ENCODE measurements at places on chromosomes 3 and 15.

DNA sequence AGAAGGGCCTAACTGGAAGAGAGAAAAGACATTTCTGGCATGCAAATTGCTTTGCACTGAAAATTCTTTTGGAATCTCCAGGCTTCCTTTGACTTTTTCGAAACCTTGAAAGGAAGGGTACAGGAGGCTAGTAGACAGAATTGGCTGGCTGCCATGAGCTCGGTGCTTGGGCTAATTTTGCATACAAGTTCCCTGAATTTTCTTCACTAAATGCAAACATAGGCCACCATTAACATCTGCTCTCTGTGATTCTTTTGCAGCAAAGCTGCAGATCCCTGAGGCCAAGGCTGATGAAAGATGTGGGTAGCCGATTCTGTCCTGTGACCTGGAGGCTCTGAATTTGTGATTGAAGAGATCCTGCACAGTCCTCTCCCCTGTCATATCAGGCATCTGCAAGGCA lies 247.8 kb upstream of the MCTP2 start:
- no peak for DNase-seq

- no peak for DNase-seq
Measured at GRCh38 chr3:128297401-128298138, 144.3 kb downstream of the EEFSEC start.

DNA sequence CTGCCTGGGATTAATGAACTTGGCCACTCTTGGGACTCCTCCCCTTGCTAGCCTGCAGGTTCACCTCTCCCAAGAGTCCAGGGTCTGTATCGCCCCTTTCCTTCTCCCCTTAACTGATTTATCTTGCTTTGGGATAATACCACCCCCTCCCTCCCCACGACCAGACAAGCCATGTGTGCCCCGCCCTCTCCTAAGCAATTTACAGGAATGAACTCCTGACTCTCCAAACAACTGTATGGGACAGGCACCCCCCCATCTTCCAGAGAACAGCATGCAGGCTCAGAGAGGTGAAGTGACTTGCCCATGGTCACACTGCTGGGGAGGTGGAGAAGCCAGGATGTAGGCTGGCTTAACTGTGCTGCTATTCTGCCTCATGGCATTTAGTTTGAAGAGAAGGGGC lies 46.8 kb downstream of the RGMA start:
- DNase-seq = no peak

- peak; percentile 25 for DNase-seq
Measured at GRCh38 chr3:168467115-168467714, 371.5 kb upstream of the GOLIM4 start.

GRCh38 chr3:71722693-71723092 lies 2.5 kb downstream of the EIF4E3 start:
- no peak for DNase-seq

GRCh38 chr15:80948651-80949292 lies 40.8 kb downstream of the MESD start:
- DNase-seq = no peak

DNA sequence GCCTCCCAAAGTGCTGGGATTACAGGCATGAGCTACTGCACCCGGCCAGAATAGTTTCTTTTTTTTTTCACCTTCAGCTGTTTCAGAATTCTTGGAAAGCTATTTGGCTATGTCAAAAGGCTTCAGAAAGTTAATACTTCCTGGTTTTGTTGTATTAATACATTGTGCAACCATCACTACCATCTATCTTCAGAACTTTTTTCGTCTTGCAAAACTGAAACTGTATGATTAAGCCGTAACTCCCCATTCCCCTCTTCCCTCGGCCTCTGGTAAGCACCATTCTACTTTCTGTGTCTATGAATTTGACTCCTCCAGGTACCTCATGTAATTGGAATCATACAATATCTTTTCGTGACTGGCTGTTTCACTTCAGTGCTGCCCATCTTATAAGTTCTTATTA lies 5.2 kb upstream of the NOX5 start:
- no peak for DNase-seq

DNA sequence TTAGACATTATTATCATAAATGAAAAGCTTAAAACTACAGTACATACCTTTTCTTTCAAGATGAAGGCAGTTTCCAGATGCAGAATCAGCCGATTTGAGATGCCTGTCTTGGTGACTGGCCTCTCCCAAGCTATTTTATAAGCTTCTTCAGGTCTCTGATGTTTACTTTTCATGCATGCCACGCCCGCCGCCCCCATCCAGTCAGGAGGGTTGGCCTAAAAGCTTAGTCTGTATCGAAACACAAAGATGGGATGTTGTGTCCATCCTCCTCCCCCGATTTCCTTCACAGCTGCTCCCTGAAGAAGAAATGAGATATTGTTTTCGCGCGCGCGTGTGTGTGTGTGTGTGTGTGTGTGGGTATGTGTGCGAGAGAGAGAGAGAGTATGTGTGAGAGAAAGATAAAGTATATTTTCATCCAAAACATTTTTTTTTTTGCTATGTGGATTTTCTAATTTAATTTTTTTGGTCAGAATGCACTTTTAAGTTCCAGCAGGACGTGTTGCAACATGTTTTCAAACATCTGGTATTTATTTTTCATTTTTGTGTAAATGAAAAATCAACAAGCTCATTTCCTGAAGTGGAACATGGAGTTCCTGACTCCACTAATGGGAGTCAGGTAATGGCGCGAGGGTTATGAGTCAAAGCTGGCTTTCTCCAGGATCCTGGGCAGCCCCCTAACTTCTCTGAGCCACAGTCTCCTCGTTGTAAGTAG lies at the start of gene APOD:
TSS of gene APOD (minus strand) at position 110 of the 712 bp plus-strand sequence. CDS start 4,479 bp downstream, outside the sequence.
- no peak for DNase-seq

- DNase-seq = no peak
Measured at GRCh38 chr3:138078901-138079344, 36.5 kb downstream of the DZIP1L start.

GRCh38 chr15:89899951-89900567 lies 6.3 kb upstream of the AP3S2 start:
- no peak for DNase-seq

DNA sequence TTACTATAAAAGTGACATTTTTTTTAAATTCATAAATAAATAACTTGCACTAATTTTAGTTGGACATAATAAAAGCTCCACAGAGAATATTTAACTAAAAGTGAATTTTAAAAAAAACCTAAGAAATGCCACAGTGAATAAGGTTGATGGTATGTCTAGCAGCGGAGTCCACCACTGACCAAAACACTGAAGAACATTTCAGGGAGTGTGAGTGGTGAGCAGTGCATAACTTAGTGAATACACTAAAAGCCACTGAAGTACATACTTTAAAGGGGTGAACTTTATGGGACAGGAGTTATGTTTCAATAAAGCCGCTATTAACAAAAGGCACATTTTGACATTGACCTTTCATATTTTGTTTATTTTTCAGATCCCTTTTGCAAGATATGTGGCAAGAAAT lies 32.3 kb downstream of the SRP14 start:
- DNase-seq = no peak

- no peak for DNase-seq
Measured at GRCh38 chr3:31241533-31241932, 291.2 kb upstream of the STT3B start.

- DNase-seq = no peak
Measured at GRCh38 chr15:44519537-44519936, 17.4 kb upstream of the EIF3J start.

DNA sequence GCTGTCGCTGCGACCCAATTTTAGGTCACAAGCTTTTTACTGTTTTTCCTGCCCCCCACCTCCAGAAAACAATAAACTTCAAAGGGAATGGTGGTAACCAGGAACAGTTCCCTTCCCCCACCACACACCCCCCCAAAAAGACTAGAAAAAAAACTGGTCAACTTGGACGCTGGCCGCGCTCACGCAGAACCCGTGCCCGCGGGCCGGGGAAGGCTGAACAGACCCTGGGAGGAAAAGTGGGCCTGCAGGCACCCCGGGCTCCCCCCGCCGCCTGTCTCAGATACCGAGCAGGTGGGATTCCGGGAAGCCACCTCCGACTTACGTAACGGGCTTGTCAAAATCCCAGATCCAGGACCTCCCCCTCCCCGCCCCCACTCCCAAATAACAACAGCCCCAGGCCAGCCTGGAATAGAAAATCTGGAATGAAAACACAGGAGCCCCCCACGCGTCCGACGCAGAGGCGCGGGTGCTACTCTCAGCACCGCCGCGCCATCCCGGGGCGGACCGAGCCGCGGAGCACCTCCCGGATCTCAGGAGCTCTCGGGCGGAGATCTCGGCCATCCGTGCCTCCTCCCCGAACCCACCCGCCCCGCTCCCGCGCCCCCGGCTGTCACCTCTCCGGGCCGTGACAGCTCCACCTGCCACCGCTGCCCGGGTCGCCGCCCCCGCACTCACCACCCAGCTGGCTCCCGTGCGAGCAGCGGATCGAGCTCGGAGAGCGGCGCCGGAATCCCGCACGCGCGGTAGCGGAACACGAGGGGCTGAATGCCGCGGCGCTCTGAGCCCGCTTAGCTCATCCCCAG lies 557 bp downstream of the DENND4A start:
- peak; percentile 48 for DNase-seq

DNA sequence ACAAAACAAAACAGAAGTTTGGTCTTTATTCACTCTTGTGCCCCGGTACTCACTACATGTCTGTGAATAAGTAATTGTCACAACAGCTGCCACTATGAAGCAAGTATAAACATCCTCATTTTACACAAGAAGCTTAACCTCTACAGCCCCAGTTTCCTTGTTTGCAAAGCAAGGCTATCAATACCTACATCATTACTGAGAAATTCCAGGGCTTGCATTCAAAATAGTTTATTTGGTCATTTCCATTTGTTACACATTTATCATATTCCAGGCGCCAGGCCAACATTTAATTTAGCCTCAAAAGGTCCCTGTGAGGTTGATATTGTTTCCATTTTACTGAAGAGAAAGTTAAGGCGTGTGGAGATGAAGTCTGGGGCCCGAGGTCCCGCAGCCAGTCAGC lies 161.4 kb upstream of the LRTM1 start:
- DNase-seq = no peak

- DNase-seq = no peak
Measured at GRCh38 chr15:93247466-93248121, 158.6 kb upstream of the RGMA start.

DNA sequence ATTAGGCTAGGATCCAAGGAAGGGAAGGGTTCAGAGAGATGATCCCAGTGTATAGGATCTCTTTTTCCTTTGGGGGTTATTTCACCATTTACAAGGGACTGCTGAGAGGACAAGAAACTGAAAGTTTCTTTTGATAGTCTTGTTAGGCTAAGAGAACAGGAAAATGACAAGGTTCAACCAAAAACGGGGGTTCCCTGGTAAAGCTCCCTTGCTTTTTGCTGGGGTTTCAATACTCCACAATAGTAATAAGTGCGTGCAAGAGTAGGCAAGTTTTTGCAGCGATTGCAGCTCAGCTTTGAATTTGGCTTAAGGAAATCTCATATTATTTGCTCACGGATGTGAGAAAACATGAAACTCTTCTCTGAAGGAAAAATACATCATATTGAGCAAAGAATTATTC lies 18.8 kb upstream of the SUSD5 start:
- DNase-seq = no peak

GRCh38 chr15:75348562-75349350 lies 1.9 kb downstream of the NEIL1 start:
- no peak for DNase-seq

DNA sequence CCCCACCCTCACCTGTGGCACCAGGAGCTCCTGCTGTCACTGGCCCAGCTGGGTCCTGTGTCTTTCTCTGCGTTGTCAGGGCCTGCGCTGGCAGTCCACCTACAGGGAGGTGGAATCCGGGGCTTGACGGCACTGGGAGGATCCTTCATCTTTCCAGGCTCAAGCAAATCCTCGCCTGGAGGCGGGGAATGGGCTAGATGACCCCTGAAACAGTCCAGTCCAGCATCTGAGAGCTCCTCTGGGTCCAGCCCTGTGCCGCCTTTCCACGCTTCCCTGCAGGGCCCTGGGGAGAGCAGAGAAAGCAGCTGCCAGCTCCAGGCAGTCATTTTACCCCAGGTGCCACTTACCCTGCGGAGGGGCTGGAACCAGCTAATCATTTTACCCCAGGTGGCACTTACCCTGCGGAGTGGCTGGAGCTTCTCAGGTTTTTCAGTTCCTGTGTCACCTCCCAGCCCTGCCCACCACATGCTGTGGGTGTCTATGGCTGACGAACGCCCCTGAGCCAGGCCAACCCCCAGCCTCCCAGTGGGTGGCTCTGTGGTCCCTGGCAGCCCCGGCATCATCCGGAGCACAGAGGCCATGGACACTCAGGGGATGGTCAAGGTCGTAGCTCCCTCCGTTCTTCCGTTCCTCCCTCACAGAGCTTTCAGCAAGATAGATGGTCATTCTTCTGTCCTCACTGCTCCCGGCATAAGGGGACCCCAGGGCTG lies 17.9 kb upstream of the ADIPOQ start:
- no peak for DNase-seq

DNA sequence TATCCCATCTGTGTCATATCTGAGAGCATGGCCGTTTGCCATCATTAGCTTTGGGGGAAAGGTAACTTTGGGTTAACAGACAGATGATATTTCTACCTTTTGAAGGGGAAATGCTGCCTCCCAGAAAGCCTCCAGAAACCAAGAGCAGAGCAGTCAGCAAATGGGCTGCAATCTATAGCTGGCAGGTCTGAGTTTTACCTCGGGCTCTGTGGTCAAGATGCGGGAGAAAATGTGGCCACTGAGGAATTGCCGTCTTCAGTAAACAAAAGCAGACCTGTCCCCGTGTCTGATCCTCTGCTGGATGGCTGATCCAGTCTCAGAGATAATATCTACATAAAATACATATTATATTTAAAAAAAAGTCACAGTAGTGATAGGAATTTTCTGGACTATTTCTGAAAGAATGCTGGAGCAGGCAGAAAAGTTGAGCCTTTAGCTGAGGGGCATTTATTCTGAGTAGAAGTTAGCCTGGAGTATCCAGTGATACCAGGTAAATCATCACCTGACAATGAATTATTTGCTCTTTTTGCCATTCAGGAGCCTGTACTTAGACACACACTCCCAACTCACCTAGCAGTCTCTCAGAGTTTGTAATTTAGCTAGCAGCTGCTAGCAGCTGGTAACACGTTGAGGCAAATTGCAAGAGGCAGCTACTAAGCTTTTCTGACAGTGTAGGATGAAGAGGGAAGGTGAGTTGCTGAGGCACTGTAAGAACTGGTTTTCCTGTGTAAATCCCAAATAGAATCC lies 285.3 kb upstream of the RARB start:
- no peak for DNase-seq

GRCh38 chr3:9552252-9552999 lies 1.2 kb downstream of the LHFPL4 start:
- no peak for DNase-seq

- no peak for DNase-seq
Measured at GRCh38 chr3:50123394-50124051, 31.6 kb upstream of the SEMA3F start.

- no peak for DNase-seq
Measured at GRCh38 chr15:100042558-100042957, 299.2 kb downstream of the ADAMTS17 start.

DNA sequence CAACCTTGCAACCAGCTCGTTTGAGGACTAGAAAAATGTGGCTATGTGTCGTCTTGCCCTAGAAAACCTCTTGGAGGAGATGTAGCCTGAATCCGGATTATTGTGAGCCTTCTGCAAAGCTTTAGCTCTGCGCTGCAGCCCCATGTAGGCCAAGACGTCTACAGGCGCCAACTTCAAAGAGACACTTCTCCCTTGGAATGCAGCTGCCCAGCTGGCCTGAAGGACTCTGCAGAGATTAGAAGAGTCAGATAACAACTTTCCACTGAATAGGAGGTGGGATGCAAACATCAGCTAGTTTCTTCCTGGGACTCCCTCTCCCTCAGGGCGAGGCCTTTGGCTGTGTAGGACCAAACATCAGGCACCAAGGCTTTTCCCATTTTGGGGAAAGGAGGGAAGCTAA lies 356.5 kb upstream of the IL12A start:
- no peak for DNase-seq
